Dorsolateral prefrontal cortex (tissue), 122 donors: ENCODE measurements at places on chromosomes 12 and 14. TPM values are rescaled to one million over a fixed set of nuclear protein-coding genes. Genes with fewer than 3 reads are reported as not detected.

DNA sequence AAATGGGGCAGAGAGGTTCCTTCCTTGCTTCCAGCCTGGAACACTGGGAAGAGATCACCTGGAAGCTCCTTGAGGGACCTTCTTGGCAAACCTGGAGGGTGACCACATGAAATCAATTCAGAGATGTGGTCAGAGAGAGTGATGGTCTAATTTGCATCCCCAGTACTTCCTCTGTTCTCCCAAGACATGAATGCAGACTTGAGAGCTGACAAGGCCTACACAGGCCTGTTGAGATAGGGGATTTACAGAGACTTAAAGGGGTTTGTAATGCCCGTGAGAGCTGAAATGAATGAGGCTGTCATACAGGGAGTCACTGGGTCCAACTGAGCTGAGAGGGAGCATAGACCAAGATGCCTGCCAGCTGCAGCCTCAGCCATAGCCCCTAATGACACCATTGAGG lies 45.1 kb downstream of the TMX1 start:
- DNase-seq: no peak

- no peak for DNase-seq
Observed at GRCh38 chr12:31310488-31310887, 15.5 kb downstream of the SINHCAF start.

PRB2 gene
- total RNA-seq: 6.9 TPM

CFAP73 gene
- 0.92 TPM for total RNA-seq

KRT72 gene
- total RNA-seq: not detected

OR4K2 gene
- total RNA-seq: not detected

DNA sequence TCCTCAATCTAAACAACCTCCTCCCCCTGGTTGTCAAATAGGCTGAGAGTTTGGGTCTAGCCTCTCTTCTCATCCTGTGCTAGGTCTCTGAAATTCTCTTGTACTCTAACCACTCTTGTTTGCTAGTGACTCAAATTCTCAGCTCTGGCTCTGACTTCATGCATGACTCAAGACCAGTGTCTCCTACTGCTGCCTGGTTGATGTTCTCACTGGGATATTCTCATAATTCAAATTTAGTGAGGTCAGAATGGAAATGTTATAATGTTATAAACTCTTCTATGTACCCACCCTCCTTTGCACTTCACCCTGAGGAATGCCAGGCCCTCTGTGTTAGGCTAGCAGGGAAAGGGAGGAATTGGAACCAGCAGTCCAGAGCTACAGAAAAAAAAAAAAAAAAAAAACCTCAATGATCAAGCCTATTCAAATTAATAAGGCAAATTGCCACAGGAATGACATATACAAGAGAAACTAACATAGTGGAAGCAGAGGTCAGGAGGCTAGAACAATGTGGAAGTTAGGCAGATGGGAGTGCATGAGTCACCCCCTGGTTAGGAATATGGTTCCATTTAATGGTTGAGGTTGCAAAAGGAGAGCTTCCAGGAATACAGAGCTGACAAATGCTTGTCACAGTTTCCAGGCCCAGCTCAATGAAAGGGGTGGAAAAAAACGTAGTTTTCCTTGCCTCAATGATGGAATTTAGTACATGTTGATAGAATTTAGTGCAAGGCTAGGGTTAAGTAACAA lies 459.5 kb downstream of the RMST start:
- DNase-seq: no peak
